ENCODE measurements at places on chromosomes 13 and 19. TPM values are rescaled to one million over a fixed set of nuclear protein-coding genes. Genes with fewer than 3 reads are reported as not detected.

The SOX21 gene
- not detected for total RNA-seq

GRCh38 chr13:94914895-94915294, 202.6 kb upstream of the SOX21 start:
- no peak overlapping the region for H3K27ac ChIP-seq
- no peaks in the 10 kb centered on the region for H3K36me3 ChIP-seq
- DNase-seq, result no peak
- peaks cover 9% of the 10 kb centered on the region for H3K27me3 ChIP-seq
- H3K4me3 ChIP-seq, result no peak overlapping the region

DNA sequence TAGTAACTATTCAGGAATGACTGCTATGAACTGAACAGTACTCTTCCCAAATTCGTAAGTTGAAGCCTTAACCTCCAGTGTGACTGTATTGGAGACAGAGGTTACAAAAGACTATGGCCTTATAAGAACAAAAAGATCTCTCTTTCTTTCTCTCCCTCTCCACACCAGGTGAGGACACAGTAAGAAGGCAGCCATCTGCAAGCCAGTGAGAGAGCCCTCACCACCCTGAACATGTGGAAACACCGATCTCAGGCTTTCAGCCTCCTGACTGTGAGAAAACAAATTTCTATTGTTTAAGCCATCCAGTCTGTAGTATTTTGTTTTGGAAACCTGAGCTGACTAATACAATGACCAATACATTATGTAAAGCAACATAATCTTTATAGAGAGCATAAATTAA, 888.9 kb downstream of the SLITRK1 start:
- H3K36me3 ChIP-seq, result no peaks in the 10 kb centered on the region
- no peak overlapping the region for H3K4me3 ChIP-seq
- no peaks in the 10 kb centered on the region for H3K27me3 ChIP-seq
- no peak for DNase-seq

The EID2B gene
- total RNA-seq, result 2.3 TPM

- no peak overlapping the region for H3K27ac ChIP-seq
- no peaks in the 10 kb centered on the region for H3K36me3 ChIP-seq
- no peaks in the 10 kb centered on the region for H3K27me3 ChIP-seq
- H3K4me1 ChIP-seq, result no peaks in the 10 kb centered on the region
These were observed 19.5 kb downstream of the MYO1F start for GRCh38 chr19:8557642-8558238.

GRCh38 chr19:48940902-48941301, 7.4 kb downstream of the DHDH start:
- H3K27ac ChIP-seq, result no peak overlapping the region
- no peaks in the 10 kb centered on the region for H3K4me1 ChIP-seq
- DNase-seq, result no peak
- H3K27me3 ChIP-seq, result no peaks in the 10 kb centered on the region
- no peak overlapping the region for H3K4me3 ChIP-seq
